Sciatic nerve (tissue), 2 donors: ENCODE measurements at places on chromosomes 16 and 17. TPM values are rescaled to one million over a fixed set of nuclear protein-coding genes. Genes with fewer than 3 reads are reported as not detected.

Gene GPR179
- total RNA-seq = 0.22 TPM

Gene CYGB
- total RNA-seq = 57.7 TPM

Gene TPPP3
- total RNA-seq = 12.5 TPM

GRCh38 chr17:80782536-80783427 lies 208.9 kb upstream of the CHMP6 start:
- no peak for DNase-seq

Gene RNF222
- total RNA-seq = not detected

DNA sequence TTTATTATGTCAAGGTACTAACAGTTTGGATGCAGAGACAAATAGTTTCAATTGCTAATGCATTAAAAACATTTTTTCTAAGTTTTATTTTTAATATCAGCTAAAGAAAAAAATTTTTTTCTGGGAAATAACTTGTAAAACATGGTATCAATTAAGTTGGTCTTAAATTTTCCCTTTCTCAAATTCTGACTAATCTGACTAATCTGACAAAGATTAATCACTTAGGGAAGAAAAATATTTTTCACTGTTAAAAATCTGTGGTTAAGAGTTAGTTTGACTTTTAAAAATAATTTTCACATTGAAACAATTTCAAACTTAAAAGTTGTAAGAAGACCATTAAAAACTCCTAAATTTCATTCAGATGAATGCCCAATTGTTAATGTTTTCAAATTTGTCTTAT lies 74.6 kb downstream of the MYO1D start:
- no peak for DNase-seq

DNA sequence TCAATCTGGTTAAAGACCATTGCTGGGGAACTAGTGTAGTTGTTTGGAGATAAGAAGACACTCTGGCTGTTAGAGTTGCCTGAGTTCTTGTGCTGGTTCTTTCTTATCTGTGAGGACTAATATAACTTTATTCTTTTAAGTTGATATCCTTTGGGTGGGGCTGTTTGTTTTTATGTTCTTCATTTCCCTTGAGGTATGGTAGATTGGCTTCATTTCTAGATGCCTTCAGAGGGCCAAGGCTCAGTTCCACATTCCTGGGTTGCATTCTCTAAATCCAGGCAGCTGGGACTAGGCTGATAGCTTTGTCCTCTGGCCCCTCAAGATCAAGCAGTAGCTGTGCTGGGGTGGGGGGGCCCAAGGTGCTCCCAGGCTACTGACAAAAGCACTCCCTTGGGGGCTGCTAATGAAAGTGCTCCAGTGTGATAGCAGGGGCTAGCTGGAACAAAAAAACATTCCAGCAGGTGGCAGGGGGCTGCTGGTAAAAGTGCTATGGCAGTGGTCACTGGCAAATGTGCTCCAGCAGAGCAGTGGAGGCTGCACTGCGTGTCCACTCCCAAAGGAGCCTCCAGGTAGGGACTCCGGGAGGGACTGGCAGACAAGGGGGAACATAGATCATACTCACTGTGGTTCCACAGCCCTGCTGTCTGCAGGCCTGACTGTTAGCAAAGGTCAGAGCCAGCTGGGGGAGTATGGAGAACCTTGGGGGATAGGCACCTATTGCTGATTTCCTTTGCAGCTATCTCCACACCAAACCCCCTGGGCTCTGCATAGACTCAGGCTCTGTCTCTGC lies 45.9 kb upstream of the KCNJ16 start:
- no peak for DNase-seq

Gene TRPV2
- total RNA-seq = 26.3 TPM

Gene CCL15
- not detected for total RNA-seq

DNA sequence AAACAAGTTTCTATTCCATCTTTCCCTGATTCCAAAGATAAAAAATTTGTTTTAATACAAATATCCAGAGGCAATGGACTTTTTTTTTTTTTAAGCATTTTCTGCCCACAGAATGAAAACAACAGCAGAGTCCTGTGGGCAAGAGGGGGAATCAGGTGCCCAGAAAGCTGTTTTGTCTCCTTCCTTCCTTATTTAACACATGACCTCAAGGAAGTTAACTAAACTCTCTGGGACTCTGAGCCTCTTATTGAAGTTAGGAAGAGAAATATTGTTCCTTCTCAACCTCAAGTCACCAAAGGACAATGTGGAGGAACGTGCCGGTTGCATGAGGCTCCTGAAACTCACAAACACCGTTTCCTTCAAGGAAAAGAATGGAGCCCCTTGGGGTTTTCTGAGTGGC lies 34.9 kb downstream of the LITAF start:
- DNase-seq = no peak

Gene RPL23
- total RNA-seq = 1,106 TPM

GRCh38 chr17:1764284-1764683 lies 2.4 kb downstream of the SERPINF1 start:
- peak; percentile 84 for DNase-seq

DNA sequence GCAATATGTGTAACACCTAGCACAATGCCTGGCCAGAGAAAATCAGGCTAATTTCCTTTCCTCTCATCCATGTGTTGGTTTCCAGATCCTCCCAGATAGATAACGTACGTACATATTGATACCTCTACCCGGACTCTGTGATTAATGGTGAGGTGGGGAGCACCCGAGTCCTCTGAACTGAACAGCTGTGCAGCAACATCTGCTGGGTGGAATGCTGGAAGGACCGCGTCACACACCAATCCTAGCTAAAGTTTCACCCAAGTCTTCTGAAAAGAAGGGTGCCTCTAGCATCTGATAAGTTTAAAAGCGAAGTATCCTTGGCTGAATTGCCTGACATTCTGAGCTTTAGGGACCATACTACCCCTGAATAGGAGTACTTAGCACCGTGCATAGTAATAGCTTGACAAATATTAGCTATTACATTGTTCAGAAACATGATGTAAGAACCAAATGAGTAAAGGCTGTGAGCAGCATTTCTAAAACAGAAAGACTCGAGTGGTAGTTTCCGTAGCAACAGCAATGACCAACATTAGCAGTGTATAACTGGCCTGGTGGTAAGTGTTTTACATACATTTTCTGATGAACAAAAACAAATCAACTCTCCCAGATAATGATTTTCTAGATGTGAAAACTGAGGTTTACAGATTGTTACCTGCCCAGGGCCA lies 91.4 kb downstream of the SYCE1L start:
- DNase-seq = no peak

- DNase-seq = no peak
Observed at GRCh38 chr17:48995304-48995973, 1.7 kb upstream of the IGF2BP1 start.
